Ovary (tissue), 10 donors: ENCODE measurements at places on chromosomes 4 and X. TPM values are rescaled to one million over a fixed set of nuclear protein-coding genes. Genes with fewer than 3 reads are reported as not detected.

The ZAR1 gene
- not detected for polyA plus RNA-seq

The CT55 gene
- not detected for polyA plus RNA-seq

The DOK7 gene
- 0.19 TPM for polyA plus RNA-seq

The PLS3 gene
- polyA plus RNA-seq = 111 TPM

The ASB9 gene
- polyA plus RNA-seq = 1.2 TPM

The ENOX2 gene
- polyA plus RNA-seq = 17.8 TPM

The CNGA1 gene
- 0.25 TPM for polyA plus RNA-seq

The SPATA18 gene
- 4.8 TPM for polyA plus RNA-seq

DNA sequence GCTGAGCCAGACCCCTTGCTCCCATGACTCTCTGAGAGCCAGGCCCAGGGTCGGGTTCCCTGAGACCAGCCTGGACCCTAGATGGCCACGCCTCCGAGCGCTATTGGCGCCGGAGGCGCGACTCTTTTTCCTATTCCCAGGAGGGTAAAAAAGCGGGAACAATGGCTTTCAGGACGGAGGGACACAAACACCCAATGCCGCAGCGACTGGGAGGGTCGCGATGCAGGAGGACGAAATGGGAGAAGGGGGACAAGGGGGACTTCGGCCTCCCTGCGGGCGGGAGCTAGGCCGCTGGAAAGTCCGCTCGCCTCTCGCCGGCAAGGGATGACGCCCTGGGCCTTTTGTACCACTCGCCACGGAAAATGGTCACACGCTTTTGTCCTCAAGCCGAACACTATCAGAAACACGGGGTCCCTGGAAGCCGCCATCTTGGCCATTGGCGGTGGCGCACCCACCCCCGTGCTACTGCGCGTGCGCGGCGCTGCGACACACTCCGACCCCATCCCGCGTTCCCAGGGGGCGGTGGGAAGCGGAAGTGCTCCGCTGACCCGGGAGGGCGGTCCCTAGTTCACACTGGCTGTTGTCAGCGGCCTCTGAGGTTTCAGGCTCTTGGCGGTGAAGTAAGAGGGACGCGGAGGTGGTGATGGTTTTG is 98.4 kb downstream of the ZNF674 start:
- peak; percentile 88 for DNase-seq

GRCh38 chr4:8140915-8141314 is 17.7 kb downstream of the ABLIM2 start:
- DNase-seq = no peak

DNA sequence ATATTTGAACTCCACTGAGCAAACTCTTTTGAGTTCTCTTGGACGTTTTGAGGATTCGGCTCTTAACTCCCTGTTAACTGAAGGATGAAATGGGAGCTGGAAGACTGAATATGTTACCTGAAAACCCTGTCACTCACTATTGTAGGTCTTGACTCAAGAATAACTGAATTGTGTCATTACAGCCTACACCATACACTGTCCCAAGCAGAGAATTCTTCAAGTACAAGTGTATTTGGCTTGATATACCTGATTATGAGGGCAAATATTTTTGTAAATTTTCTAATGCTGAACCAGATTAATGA is 276.1 kb downstream of the CFAP299 start:
- DNase-seq = no peak

GRCh38 chr4:25029479-25030276 is 1.1 kb downstream of the LGI2 start:
- DNase-seq = peak; percentile 17

DNA sequence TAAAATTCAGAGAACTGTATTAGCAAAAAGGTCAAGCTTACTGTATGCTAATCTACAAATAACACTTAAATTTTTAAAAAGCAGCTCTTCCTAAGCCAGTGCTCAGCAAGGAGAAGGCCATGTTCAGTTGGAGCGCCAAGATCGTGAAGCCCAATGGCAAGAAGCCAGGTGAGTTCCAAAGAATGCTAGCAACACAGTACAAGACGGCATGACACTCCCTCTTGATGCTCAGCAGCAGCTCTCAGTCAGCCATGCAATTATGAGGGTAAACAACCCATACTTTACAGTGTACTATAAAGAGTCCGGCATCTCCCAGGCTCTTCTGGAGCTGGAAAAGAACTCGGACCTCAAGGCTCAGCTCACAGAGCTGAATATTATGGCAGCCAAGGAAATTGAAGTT is 34.9 kb downstream of the STX18 start:
- peak; percentile 56 for DNase-seq

- no peak for DNase-seq
Observed at GRCh38 chr4:17329046-17329445, 182.8 kb downstream of the QDPR start.

DNA sequence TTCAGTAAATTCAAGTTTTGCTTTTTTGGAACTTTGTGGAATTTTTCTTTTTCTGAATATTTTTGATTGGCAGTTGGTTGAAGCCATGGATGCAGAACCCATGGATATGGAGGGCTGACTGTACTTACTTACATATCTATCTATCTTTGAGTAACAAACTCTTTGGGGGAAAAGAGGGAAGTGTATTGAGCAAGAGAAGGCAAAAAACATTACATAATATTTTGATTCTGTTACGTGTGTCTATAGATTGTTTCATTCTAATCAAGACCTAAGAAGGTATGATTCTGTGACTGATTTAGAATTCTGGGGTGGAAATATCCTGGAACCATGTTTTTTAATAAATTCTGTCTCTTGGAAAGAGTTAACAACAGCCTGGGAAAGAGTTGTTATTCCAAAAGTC is 31.5 kb downstream of the GRSF1 start:
- no peak for DNase-seq

DNA sequence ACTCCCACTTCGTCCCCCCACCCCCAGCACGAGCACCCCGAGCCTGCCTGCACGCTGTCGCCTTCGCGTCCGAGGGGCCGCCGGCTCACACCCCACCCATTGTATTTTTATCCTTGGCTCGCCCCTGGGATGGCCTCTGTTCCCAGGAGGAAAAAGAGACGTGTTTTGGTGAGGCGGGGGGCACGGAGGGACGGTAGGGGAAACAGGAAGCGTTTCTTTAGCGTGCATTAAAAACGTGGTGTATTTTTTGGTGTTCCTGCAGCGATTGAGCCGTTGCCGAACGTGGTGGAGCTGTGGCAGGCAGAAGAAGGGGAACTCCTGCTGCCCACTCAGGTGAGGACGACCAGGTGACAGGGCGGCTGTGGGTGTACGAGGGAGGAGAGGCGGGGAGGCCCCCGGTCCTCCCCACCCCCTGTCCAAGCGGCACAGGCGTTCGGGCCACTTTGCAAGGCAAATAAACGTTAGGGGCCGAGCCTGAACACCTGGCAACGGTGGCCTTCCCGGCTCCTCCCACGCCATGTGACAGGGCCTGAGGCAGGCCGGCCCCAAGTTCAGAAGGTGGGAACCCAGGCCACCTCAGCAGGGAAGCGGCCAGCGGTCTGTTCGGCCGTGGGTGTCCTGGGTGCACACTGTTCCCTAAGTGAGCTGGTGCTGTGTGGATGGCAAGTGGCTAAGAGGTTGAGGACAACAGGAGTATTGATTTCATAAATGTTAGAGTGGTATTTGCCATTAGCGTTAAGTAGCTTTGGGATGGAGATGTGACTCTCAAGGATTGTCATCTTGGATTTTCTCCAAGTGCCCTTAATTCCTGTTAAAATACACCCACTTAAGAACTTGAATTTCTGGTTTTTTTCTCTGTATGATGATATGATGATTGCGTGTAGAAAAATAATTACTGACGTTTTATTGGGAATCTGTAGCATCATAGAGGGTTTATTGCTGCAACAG is 1.1 kb downstream of the TMEM131L start:
- peak; percentile 59 for DNase-seq

DNA sequence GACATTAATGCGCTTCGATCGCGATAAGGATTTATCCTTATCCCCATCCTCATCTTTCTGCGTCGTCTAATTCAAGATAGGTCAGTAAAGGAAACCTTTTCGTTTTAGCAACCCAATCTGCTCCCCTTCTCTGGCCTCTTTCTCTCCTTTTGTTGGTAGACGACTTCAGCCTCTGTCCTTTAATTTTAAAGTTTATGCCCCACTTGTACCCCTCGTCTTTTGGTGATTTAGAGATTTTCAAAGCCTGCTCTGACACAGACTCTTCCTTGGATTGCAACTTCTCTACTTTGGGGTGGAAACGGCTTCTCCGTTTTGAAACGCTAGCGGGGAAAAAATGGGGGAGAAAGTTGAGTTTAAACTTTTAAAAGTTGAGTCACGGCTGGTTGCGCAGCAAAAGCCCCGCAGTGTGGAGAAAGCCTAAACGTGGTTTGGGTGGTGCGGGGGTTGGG is 528 bp upstream of the FGF2 start:
- DNase-seq = no peak

DNA sequence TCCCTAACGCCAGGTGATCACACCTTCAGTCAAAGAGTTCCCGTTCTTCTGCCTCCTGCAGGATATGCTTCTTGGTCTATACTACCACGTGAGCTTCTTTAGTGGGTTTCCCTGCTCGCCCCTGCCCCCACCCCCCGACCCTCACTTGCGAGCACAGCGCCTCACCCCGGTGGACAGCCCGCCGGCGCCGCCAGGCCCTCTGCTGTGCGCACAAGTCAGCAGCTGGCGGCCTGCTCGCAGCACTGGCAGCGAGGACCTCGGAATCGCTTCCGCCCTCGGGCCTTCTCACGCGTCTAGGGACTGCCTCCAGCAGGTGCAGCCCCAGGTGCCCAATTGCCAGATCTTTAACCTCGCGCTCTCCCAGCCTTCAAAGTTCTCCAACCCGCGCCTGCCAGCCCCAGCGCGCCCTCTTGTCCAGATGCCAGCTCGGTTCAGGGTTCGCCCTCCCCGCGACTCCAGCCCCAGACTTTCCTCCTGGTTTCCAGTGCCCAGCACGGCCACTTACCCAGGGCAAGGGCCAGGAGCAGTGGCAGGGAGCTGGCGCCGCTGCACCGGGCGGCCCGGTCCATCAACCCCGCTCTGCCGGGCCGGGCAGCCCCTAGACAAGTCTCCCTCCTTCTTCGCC is 454 bp downstream of the BTC start:
- DNase-seq = peak; percentile 14

GRCh38 chrX:12405306-12405705 is 267.0 kb downstream of the FRMPD4 start:
- DNase-seq = no peak

DNA sequence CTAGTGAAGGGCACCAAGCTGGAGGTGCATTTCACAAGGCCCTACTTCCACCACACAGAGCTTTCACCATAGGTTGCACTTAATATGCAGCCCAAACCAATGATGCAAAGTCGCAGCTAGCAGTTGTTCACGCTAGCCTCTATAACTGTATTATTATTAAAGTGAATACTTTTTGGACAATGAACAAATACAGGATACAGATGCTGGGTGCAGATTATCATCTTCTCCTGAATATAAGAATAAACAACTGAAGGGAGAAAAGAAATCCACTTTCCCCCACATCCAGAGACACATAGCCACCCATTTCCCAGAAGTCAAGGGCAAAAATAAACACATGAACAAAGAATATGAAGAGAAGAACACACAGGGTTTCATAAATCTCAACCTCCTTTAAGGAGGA is 107.2 kb downstream of the PRDM5 start:
- no peak for DNase-seq

DNA sequence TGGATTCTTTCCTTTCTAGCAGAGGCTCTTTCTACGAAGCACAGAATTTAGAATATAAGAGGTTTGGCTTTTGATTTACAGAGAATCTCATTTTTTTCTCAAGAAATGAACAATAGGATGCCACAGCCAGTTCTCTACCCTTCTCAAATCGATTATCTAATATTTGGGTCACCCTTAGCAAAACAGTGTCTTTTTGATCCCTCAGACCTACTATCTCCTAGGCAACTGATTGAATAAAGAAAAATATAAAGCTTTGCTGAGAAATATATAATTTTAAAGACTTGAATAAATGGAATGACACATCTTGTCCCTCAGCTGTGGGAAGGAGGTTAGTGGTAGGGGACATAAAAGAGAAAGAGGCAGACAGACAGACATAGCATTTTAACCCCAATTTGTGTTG is 153.3 kb downstream of the SH3KBP1 start:
- no peak for DNase-seq

GRCh38 chr4:87067124-87067885 is 132.5 kb downstream of the AFF1 start:
- no peak for DNase-seq

- DNase-seq = no peak
Observed at GRCh38 chr4:173521467-173522159, 8.4 kb downstream of the HAND2 start.

DNA sequence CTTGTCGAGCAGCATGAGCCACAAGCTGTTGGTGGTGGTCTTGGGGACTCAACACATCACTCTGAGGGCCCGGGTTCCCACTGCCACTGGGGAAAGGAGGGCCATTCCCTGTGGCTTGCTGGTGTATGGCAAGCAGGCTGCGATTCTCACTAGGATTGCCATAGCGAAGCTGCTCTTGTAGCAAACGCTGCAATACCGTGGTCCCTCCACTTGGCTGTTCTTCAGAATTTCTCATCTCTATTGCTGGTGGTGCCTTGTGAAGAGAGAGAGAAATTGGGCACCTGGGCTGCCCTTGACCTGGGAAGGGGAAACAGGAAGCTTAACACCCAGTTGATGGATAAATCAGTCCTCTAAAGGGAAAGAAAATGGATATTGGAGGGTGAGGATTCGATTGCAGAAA is 17.7 kb downstream of the AMOT start:
- no peak for DNase-seq

GRCh38 chrX:54415534-54416350 is 24.5 kb upstream of the TSR2 start:
- no peak for DNase-seq

GRCh38 chr4:121077496-121077895 is 5.2 kb upstream of the NDNF start:
- no peak for DNase-seq

GRCh38 chr4:16779028-16779675 is 119.3 kb downstream of the LDB2 start:
- DNase-seq = no peak

GRCh38 chr4:172809319-172809718 is 359.3 kb upstream of the GALNT7 start:
- DNase-seq = no peak

DNA sequence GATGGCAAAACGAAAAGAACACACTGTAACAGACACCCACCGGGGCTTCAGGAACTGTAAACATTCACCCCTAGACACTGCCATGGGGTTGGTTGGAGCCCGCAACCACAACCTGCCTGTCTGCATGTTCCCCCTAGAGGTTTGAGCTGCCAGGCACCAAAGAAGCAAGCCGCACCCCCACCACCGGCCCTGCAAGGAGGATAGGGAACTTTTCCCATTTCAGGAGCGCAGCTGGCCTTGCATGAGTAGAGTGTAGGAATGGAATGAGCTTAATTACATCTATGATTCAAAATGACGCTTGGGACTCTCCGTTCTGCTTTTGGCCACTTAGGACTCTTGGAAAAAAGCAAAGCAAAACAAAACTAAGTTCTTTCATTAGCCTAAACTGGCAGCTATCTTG is 243.6 kb upstream of the CTSO start:
- DNase-seq = no peak

GRCh38 chr4:94419956-94420355 is 31.8 kb upstream of the PDLIM5 start:
- DNase-seq = no peak

DNA sequence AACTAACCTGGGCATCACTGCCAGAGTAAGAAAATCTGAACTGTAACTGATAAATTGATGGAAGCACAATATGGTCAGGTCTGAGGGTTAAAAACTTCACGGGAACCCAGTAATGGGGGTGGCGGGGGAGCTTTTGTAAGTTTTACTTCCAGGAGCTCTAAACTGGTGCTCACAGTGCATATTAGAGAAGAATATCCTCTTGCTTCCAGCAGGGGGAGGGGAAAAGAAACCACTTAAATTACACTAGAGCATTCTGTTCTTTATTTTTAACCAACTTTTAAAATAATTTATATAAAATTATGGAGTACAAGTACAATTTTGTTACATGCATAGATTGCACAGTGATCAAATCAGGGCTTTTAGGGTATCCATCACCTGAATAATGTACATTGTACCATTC is 33.7 kb downstream of the WDR17 start:
- no peak for DNase-seq
